Endothelial cell of umbilical vein (primary cell): ENCODE measurements at places on chromosomes 16 and 17. TPM values are rescaled to one million over a fixed set of nuclear protein-coding genes. Genes with fewer than 3 reads are reported as not detected.

GRCh38 chr17:7042501-7043181 lies 1.3 kb downstream of the SLC16A11 start:
- no peak overlapping the region for H3K27ac ChIP-seq
- DNase-seq, result no peak
- no peaks in the 10 kb centered on the region for H3K36me3 ChIP-seq
- H3K4me1 ChIP-seq, result peaks cover 30% of the 10 kb centered on the region
- H3K27me3 ChIP-seq, result no peaks in the 10 kb centered on the region

DNA sequence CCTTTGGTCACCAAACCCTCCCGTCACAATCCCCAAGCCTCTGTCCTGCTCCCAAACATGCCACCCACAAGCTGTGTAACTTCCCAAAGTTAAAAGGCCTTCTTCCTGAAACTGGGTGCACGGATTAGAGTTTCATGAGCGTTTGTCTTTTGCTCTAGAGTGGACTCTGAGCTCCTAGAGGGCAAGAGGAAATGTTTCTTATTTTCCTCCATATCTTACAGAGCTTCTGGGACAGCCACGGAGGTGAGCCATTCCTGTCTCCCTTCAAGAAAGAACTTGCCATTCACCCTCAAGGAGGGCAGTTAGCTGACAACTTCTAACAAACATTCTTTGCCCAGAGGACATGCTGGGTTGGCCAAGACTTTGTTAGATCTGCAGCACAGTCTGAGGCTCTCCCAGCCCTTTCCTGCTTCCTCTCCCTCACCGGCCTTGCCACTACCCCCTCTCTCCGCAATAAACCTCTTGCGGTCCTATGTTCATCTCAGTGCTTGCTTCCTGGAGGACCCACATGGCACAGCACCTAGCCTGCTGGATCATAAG lies 2.6 kb upstream of the MYCBPAP start:
- no peak overlapping the region for H3K27ac ChIP-seq
- H3K4me1 ChIP-seq, result peaks cover 4% of the 10 kb centered on the region
- H3K36me3 ChIP-seq, result no peaks in the 10 kb centered on the region
- H3K27me3 ChIP-seq, result peaks cover 7% of the 10 kb centered on the region

DNA sequence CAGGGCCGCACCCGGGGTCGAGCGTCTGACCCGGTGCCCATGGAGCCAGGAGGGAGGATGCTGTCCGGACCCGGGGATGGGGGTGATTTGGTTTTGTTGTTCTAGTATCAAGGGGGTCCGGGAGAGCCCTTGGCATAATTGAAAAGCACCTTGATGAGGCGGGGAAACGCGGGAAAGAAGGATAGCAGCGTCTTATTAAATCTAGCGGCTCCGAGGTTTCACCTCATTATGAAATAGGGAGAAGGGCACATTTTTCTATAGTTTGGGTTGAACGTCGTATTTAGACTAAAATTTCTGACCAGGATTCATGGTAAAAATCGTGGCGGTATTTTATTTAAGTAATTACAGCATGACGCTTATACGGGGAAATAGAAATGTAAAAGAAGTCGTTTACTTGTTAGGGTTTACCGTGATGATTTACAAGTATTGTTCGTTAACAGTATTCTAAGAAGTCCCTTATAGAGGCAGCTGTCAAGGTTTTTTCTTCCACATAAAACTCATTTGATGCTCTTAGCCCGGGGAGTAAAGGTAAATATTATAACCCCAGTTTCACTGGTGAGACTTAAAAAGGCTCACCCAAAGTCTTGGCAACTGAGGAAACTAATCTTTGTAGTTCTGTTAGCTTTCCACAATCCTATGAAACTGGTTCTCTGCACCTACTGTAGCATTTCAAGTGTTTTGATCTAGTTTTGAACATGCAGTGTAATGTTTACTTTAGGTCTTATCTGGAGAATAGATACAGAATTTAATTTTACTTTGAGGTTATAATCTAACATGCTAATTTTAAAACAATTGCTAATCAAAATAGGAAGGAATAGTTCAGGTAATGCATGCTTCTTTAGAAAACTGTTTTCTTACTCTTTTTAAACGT lies 756 bp downstream of the LUC7L3 start:
- H3K27ac ChIP-seq, result peak overlapping the region; percentile 94
- H3K4me3 ChIP-seq, result peak overlapping the region; percentile 90
- DNase-seq, result no peak
- H3K27me3 ChIP-seq, result no peaks in the 10 kb centered on the region
- H3K36me3 ChIP-seq, result no peaks in the 10 kb centered on the region
- peaks cover 22% of the 10 kb centered on the region for H3K4me1 ChIP-seq

GRCh38 chr17:59296190-59296589 lies 35.3 kb upstream of the YPEL2 start:
- H3K27ac ChIP-seq, result no peak overlapping the region
- no peak overlapping the region for H3K4me3 ChIP-seq
- H3K36me3 ChIP-seq, result no peaks in the 10 kb centered on the region
- H3K27me3 ChIP-seq, result no peaks in the 10 kb centered on the region
- DNase-seq, result no peak

DNA sequence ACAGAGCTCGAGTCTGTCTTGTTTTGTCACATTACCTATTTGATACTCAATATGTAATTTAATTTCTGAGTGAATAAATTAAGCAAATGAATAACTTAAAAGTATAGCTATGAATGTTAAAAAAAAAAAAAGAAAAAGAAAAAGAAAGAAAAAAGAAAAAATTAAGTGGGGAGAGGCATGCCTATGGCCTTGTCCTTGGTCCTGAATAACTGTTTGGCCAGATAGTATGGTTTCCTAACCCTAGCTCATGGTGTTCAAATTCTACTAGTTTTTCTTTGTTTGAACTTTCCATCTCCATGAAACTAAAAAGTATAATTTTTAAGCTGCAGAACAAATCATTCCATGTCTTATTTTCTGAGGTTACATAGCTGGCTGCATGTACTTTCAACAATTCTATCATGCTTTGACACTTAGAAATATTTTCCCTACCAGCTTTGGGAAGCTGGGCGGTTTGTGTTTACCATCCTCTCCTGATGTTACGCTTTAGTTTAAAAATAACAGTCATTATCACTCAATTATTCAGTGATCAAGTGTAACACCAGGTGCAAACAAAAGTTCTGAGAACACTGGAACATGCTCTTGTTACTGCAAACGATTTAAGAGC lies 31.8 kb downstream of the TOX3 start:
- H3K27ac ChIP-seq, result no peak overlapping the region
- H3K36me3 ChIP-seq, result no peaks in the 10 kb centered on the region
- no peaks in the 10 kb centered on the region for H3K4me1 ChIP-seq
- H3K4me3 ChIP-seq, result no peak overlapping the region
- no peaks in the 10 kb centered on the region for H3K27me3 ChIP-seq

- H3K27ac ChIP-seq, result peak overlapping the region; percentile 19
- H3K4me1 ChIP-seq, result peaks cover 34% of the 10 kb centered on the region
- no peaks in the 10 kb centered on the region for H3K27me3 ChIP-seq
- no peak for DNase-seq
- no peaks in the 10 kb centered on the region for H3K36me3 ChIP-seq
These were observed 2.6 kb downstream of the PPP1R9B start for GRCh38 chr17:50147841-50148225.

- no peaks in the 10 kb centered on the region for H3K4me1 ChIP-seq
- no peak for DNase-seq
- H3K27ac ChIP-seq, result no peak overlapping the region
- peaks cover 21% of the 10 kb centered on the region for H3K36me3 ChIP-seq
These were observed 6.7 kb downstream of the ARL16 start for GRCh38 chr17:81676906-81677305.

DNA sequence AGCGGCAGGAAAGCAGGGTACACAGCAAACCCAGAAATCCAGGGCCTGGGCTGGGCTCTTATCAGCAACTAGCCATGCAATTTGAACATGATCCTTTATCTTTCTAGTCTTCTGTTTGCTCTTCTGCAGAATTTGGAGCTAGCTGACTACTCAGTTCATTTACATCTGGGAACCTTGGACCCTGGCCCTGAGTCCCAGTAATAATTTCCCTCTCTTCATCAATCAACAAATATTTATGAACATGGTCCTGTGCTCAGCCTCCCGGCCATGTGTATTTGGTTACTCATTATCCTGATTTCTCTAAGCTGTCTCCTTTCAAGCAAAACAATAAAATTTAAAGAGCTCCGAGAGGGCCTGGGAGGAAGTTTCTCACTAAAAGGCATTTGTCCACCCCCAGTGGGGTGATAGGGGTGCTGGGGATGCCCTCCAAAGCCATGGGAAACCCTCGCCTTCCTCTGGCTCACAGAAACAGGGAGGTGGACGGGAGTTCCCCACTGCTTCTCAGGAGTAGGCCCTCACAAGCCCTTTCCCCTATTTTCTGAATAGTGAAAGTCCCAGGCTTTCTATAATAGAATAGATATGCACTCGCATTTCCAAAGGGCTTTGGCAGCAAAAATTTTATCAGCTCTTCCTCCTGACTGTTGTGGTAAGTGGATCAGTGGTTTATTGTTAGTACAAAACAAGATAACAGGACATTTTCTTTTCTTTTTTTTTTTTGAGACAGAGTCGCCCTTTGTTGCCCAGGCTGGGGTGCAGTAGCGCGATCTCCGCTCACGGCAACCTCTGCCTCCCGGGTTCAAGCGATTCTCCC lies 6.9 kb upstream of the WDR59 start:
- no peak overlapping the region for H3K4me3 ChIP-seq
- no peaks in the 10 kb centered on the region for H3K27me3 ChIP-seq
- no peak overlapping the region for H3K27ac ChIP-seq
- H3K36me3 ChIP-seq, result no peaks in the 10 kb centered on the region

- no peaks in the 10 kb centered on the region for H3K27me3 ChIP-seq
- H3K27ac ChIP-seq, result no peak overlapping the region
- no peaks in the 10 kb centered on the region for H3K4me1 ChIP-seq
- no peak overlapping the region for H3K4me3 ChIP-seq
- H3K36me3 ChIP-seq, result peaks cover 2% of the 10 kb centered on the region
- DNase-seq, result peak; percentile 54
These were observed 5.7 kb upstream of the SPNS2 start for GRCh38 chr17:4492721-4493561.

GRCh38 chr17:75489511-75489955 lies 25.8 kb downstream of the CASKIN2 start:
- peaks cover 9% of the 10 kb centered on the region for H3K4me1 ChIP-seq
- no peak overlapping the region for H3K27ac ChIP-seq
- no peak for DNase-seq
- H3K36me3 ChIP-seq, result no peaks in the 10 kb centered on the region

DNA sequence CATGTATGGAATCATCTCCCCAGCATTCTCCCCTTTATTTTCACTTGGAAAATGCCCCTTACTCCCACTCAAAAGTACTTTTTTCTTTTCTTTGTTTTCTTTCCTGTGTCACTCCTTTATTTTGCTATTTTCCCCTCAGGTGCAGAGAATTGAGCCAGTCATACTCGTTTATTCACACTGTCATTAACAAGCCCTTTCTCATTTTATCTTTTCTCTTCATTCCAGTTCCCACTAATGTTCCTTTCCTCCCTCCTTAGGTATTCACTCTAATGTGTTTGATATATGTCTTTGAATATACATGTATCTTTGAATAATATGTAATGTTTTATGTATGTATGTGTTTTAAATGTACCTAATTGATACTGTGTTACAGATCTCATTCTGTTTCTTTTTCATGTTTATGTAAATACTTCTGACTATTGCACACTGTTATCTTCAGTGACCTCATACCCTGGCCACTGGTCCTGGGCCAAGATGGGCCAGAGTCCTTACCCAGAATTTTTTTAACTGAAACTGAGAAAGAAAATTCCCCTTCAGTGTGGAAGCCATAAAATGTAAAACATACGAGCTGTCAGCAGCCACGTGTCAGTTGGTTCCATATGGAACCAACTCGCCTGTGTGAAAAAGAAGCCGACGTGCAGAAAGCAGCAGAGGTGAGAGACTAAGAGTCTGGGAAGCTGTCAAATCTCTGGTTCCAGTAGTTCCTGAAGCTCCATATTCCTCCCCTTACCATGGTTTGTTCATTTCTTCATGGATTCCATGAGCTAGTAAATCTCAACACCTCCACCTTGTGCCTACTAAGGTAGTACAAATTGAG lies 5.8 kb downstream of the SRR start:
- no peak overlapping the region for H3K27ac ChIP-seq
- H3K36me3 ChIP-seq, result no peaks in the 10 kb centered on the region
- H3K27me3 ChIP-seq, result no peaks in the 10 kb centered on the region
- H3K4me3 ChIP-seq, result no peak overlapping the region

DNA sequence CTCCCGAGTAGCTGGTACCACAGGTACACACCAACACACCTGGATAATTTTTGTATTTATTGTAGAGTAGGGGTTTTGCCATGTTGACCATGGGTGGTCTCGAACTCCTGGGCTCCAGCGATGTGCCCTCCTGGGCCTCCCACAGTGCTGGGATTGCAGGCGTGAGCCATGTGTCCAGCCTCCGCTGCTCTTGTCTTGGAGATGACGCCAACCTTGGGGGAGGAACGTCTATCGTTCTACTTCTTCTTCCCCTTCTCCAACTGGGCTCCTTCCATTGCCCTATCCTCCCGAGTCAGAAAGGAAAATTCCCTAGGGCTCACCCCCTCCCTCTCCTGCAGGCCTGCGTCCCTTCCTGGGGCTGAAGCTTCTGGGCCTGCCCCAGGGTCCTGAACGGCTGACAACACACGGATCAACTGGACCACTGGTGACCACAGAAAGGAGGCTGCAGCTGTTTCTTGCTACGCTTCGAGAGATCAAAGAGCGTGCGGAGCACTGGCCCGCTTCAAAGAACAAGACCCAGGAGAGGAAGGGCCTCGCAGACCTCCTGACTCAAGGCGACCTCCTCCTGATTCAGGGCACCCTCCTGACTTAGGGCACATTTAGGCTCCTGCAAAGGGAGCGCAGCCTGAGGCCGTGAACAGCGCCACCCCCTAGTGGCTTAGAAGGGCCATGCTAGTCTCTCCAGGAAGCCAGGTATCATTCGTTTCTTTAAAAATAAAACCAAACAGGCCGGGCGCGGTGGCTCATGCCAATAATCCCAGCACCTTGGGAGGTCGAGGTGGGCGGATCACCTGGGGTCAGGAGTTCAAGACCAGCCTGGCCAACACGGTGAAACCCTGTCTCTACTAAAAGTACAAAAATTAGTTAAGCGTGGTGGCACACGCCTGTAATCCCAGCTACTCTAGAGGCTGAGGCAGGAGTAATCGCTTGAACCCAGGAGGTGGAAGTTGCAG lies 48.5 kb upstream of the HELZ start:
- H3K36me3 ChIP-seq, result no peaks in the 10 kb centered on the region
- H3K4me1 ChIP-seq, result peaks cover 7% of the 10 kb centered on the region
- DNase-seq, result peak; percentile 54
- H3K27me3 ChIP-seq, result no peaks in the 10 kb centered on the region

C17orf78 gene
- total RNA-seq, result not detected in 2 replicates

TNFRSF13B gene
- not detected in 2 replicates for total RNA-seq

CBFA2T3 gene
- not detected in 2 replicates for total RNA-seq

HCRT gene
- not detected in 2 replicates for total RNA-seq

ANKRD13B gene
- 21.1 and 22.8 TPM in 2 replicates for total RNA-seq

WNT3 gene
- total RNA-seq, result 2.0 and 2.1 TPM in 2 replicates

HOXB4 gene
- 11.2 and 13.1 TPM in 2 replicates for total RNA-seq
